ENCODE measurements at places on chromosomes 3 and 15.

- DNase-seq: peak; percentile 47
Measured at GRCh38 chr3:43326891-43327581, 40.7 kb downstream of the SNRK start.

- no peak for DNase-seq
Measured at GRCh38 chr3:163983940-163984339, 1094.4 kb downstream of the SI start.

- DNase-seq: no peak
Measured at GRCh38 chr3:106088304-106088703, 219.5 kb upstream of the CBLB start.

DNA sequence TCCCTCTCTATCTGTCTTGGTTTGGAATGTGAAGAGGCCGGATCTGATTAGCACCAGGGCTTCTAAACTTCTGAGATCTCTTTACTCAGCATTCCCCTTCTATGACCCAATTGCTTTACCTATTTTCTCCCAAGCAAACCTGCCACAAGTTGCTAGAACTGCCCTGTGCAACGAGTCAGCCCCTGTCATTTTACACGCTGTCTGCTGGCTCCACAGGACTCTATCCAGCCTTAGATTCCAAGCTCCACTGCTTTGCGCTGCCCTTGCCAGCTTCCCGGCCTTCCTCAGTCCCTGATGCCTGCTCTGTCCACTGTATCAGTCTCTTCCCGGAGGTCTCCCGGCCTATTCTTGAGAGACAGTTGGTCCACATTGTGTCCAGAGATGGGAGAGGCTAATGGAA is 12.3 kb downstream of the CEP19 start:
- no peak for DNase-seq

GRCh38 chr15:33649217-33649933 is 318.9 kb upstream of the CHRM5 start:
- no peak for DNase-seq

DNA sequence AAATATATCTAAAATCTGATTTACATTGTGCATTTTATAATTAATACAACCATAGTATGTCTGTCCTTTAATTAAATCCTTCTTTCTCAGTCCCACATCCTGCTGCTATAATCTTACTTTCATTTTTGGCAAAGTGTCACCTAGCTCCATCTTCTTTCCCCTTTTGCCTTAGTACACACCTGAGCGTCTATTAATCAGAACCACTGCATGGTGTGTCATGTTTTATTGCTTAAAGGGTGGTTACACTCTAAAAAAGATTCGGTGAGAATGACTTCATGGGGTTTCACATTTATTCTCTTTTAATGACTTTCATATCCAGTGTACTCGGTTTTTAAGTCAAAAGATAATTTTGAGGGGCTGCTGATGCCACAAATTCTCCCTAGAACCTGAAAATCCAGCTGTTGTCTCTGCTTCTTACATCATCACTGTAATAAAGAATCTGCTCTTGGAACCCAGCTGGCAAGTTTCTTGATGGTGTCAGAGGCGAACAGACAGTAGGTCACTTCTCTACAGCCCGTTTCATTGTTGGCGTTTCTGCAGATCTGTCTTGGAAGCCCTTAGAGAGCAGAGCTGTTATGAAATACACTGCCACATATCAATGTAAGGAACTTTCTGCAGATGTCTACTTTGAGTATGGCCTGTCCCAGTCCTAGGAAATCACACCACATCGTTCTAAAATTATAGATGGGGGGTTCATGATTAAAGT is 99.7 kb downstream of the TIGIT start:
- no peak for DNase-seq

- no peak for DNase-seq
Measured at GRCh38 chr15:63172376-63172775, 15.1 kb upstream of the RPS27L start.

DNA sequence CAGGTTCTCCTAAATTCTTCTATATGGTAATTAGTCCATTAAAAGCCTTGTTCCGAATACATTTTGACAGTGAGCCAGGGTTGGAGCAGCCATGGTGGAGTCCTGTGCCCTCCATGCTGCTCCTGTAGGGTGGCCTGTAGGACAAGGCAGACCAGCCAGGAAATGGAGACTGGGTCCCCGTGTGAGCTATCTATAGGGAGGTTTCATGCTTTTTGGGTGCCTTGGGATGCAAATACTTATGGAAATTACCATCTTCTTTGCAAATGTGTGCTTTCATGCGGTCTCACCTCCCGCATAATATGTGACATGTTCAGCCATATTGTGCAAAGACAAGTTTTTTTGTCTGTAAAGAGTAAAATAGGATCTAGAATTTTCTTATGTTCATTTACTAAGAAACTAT is 58.0 kb upstream of the FURIN start:
- no peak for DNase-seq

DNA sequence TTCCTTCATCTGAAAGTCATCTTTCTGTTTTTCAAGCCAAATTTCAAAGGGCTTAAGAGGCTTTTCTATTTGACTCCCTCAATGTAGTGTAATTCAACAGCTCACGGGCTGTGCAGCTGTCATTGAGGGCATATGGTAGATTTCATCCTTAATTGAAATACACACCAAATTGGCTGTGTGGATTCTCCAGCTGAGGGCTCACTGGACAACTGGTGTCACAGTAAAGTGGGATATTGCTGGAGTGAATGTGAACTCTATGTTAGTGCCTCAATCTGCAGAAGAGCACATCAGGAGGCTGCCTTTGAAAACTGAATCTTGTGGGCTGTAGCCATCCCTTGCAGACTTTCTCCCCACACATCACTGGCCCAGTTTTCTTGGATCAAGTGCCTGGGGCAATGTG is 120.1 kb downstream of the GALK2 start:
- no peak for DNase-seq

DNA sequence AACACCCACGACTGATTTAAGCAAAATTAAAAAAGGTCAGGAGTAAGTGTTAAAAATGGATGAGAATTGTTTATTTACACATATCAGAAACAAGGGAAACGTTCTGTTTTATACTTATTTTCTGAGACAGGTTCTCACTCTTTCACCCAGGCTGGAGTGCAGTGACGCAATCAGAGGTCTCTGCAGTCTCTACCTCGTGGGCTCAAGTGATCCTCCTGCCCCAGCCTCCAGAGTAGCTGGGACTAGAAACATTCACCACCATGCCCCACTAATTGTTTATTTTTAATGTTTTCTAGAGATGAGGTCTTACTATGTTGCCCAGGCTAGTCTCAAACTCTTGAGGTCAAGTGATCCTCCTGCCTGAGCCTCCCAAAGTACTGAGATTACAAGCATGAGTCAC is 1080.3 kb downstream of the ROBO1 start:
- no peak for DNase-seq

DNA sequence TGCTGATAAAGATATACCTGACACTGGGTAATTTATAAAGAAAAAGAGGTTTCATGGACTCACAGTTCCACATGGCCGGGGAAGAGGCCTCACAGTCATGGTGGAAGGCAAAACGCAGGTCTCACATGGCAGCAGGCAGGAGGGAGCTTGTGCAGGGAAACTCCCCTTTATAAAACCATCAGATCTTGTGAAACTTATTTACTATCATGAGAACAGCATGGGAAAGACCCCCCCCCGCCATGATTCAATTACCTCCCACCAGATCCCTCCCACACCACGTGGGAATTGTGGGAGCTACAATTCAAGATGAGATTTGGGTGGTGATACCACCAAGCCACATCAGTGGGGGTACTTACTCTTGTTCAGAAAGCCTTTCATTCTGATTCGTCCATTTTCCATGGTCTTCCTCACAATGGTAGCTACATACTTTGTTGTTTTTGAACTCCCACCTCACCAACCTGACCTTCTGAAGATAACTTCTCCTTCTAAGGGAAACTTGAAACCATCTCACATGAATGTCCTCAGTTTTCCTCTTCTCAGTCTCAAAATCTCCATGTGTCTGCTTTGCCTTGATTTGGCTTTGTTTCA is 275.6 kb upstream of the PROK2 start:
- DNase-seq: no peak

DNA sequence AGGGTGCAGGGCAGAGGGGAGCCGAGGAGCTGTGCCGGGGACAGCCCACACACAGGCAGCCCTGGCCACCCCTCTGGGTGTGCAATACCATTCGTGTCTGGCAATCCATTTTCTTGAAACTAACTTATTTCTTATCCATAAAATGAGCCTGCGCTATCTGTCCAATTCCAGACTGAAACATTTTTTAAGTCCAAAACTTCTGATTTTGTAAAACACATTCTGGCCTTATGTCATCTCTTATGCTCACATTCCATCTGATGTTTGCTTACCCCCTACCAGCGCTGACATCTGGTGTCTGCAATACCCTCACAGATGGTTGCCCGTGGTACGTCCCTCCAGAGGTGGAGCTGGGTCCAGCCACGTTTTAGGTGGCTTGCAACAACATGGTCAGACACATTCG is 31.8 kb downstream of the PCSK6 start:
- DNase-seq: no peak

- DNase-seq: no peak
Measured at GRCh38 chr3:197494366-197495058, 61.3 kb downstream of the BDH1 start.

GRCh38 chr3:155556531-155556930 is 188.3 kb downstream of the PLCH1 start:
- DNase-seq: no peak

DNA sequence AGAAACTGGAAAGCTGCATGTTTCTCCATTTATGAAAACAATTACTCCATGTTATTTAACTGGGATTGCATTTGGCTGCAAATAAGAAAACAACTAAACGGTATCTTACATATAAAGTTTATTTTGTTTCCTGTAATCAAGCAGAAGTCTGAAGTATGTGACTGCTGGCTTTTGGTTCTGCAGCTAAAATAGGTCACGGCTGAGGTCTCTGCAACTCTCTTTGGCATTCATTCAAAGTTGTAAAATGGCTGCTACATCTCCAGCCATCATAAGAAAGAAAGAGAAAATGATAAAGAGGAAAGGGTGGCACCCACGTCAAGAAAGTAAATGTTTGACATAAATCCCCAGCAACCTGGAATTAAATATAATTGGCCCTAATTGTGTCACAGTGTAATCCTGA is 406.1 kb downstream of the TBC1D5 start:
- DNase-seq: no peak

Measured in KBM-7 (cell line).